ENCODE measurements at places on chromosomes 3 and 15.

DNA sequence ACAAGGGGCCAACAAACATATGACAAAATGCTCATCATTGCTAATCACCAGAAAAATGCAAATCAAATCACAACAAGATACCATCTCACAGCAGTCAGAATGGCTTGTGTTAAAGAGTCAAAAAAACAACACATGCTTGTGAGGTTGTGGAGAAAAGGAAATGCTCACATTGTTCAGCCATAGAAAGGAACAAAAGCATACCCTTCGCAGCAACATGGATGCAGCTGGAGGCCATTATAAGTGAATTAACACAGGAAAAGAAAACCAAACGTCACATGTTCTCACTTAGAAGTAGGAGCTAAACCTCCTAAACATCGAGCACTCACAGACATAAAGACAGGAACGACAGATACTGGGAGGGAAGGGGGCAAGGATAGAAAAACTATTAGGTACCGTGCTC is 678.4 kb upstream of the GRM7 start:
- no peak for DNase-seq

DNA sequence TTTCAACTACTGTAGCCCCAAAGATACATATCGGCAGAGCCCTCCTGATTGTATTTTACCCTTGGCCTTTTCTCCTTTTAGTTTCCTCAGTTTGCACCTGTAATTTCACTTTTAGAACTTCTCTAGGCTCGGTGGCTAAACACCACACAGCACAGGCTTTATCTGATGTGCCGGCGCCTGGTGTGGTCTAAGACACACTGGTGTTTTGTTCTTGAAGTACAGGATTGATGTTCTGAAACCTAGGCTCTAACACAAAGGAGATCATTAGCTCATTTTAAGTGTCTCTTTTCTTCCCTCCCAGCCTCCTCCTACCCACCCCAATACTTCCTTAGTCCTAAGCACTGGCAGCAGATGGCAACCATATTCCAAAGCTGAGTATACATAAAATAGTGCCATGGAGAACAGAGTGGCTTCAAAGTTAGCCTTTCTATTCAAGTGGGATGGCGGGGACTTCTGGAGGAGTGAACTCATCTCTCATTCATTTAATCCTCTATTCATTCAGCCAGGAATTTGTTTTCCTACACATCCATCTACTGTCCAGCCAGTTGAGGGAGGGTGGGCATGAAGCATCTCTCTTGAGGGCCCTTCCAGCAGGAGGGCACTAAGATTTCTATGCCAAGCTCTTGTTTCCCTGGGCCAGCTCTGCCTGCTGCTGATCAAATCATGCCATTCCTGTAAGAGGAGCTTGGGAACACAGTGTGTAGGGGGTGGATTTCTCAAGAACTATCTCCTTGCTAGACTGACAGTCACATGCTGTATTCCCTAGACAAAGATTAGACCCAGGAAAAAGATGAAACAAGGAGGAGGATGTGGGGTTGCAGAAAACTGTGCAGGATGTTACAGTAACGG is 71.2 kb downstream of the TIGIT start:
- no peak for DNase-seq

DNA sequence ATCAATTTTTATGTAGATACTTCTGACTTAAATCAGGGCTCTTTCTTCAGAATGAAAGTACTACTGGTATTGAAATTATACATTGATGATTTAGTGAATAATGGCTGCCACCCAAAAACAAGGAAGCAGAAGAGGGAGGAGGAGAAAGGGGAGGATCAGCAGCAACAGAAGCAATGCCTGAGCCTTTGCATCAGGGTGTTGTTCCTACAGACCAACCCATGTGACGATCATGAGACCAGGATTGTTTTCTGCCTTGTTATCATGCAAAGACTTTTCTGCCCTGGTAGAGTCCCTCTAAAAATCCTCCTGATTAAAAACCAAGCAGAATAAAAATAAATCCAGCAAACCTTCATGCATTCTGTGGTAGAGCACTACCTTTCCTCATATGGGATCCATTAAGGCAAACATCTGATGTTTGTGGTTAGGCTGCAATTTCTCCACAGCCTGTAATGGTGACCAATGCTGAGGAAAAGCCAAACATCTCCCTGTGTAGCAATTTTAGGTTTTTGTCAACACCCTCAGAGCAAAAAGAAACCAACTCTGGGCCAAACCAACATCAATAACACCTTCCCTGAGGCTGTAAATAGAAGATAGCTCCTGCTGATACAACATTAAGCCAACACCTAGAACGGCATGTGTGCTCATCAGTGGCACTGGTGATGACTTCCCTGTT is 191.7 kb downstream of the ATP8B4 start:
- DNase-seq, result no peak

DNA sequence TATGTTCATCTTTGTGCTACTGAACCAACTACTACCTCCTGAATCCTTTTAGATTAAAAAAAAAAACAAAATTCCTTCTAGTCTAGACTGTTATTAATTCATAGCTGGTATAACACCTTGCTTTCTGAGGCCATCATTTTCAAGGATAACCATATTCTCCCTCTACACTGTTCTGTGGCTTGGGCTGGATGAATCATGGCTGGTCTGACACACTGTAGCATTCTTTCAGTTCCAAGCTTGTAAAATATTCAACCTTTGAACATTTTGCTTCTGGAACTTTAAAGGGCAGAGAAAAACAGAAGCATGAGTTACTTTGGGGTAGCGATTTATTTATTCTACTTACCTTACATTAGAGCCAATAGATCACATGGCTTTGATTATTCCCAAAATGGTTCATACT is 7.6 kb downstream of the HSPBAP1 start:
- DNase-seq, result no peak

GRCh38 chr3:127438951-127439350 is 151.1 kb upstream of the PRR20G start:
- no peak for DNase-seq

DNA sequence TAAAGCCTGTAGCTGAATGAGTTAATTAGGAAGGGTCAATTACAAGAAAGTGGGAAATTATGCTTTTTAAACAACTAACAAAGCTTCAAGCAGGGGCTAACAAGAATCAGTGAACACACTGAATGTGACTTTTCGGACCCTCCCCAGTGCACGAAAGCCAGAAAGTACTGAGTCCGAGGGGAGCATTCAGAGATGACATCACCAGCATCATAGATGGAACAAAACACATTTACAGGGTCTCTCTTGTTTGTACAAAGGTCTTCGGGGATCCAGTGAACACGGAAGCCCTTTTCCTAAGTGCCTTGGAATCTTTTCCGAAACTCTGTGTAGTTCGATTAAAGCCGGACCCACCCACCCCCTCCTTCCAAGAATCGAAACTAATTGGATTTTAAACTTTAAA is 829 bp downstream of the DCP1A start:
- no peak for DNase-seq

GRCh38 chr3:179981646-179982045 is 55.1 kb downstream of the PEX5L start:
- no peak for DNase-seq

DNA sequence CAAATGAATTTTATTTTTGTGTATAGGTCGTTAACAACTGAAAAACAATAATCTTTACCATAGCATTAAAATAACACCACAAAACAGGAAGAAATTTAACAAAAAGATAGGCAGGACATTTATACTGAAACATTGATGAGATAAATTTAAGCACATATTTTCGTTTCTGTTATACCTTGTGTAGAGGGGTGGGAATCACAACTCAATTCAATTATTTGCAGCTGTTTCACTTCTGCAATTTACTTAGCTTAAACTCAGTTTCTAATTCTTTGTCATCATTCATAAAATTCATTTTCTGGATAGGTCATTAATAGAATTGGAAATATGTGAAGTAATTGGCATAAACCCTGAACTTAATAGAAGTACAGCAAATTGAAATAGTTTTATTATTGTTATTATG is 42.3 kb downstream of the TP63 start:
- DNase-seq, result no peak

GRCh38 chr3:152381881-152382295 is 113.2 kb downstream of the MBNL1 start:
- no peak for DNase-seq

- DNase-seq, result no peak
Observed at GRCh38 chr15:38854506-38854905, 289.9 kb upstream of the RASGRP1 start.

DNA sequence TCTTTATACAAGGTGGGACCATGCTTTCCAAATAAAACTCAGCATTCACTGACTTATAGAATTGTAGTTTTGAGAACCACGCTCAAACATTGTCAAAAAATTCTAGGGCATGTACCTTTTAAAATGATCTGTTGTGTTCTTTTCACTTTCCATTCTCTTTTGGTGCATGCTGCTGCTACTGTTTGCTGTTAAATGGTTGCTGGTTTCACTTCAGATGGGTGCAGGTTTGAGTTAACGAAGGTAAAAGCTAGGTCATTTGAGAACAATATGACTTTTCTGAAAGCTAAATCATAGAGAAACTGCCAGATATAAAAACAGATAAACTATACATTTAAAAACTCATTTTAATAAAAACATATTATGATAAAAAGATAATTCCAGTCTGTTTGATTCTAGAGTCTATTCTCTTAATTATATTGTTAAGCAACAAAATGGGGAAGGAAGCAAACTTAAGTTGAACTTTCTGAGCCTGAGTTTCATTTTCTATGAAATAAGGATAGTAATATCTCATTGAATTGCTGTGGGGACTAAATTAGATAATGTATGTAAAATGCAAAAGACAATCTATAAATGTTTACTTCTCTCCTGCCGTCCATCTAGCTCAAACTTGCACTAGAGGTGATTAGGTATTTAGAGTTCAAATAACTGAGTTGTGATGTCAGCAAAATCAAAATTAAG is 82.4 kb downstream of the OXSM start:
- DNase-seq, result no peak

DNA sequence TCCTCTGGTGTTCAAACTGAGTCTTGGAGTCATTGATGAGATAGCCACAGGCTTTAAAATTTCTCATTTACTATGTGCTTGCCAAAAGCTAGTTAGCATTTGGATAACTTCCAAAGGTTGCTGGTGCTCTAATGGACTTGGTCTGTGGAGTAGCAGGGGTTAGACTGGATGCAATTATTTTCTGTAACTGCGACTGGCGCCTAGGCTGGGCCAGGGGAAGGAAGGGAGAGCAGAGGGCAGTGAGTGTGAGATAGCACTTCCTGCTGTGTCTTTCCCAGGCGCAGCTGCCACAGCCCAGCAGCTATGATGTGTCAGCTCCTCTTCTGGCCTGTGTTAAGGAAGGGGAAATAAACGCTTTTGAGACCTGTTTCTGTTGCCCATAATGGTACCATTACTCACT is 98.6 kb downstream of the MYRIP start:
- no peak for DNase-seq

GRCh38 chr3:153880493-153880892 is 240.7 kb upstream of the ARHGEF26 start:
- DNase-seq, result no peak

DNA sequence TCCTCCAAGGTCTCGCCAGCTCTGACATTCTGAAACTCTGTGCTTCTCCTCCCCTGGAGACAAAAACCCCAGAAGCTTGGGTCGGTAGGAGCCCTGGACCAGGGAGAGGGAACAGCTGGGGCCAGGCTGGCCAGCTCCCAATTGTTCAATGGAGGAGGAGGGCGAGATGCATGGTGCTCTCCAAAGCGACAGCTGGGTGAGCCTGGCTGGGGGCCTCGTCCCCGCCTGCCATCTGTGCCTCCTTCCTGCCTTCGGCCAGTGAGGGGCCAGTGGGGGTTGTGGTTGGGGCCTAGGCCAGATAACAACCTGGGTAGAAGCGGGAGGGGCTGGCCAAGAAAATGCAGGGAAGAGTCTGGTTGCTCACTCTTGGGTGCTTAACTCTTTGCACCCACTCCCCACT is 79.4 kb downstream of the CORO2B start:
- no peak for DNase-seq

GRCh38 chr3:179321668-179322285 is 1.1 kb upstream of the ZNF639 start:
- DNase-seq, result no peak

DNA sequence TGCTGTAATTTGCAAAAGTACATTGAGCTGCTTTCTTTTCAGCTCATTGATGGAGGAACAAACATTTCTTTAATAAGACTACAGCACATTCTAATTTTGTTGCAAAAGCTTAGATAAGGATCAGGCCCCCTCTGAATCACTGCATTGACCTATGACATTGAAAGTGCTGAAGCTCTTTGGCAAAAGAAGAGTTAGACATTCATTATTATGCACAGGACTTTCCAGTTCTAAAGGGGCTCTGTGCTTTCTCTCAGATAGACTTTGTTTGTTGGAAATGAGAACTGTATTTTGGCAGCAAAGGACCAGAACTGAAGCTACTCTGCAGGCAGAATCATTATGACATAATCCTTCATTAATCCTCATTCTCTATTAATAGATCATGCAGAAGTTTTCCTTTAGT is 252.9 kb upstream of the SOX2 start:
- DNase-seq, result no peak

GRCh38 chr3:95097493-95097892 is 1034.6 kb downstream of the NSUN3 start:
- DNase-seq, result no peak

GRCh38 chr3:65713016-65713415 is 325.7 kb downstream of the MAGI1 start:
- no peak for DNase-seq
